NCI-H510A treated with DMSO at 0.1 percent for 48 hours (cell line): ENCODE measurements at places on chromosomes 12 and 14.

DNA sequence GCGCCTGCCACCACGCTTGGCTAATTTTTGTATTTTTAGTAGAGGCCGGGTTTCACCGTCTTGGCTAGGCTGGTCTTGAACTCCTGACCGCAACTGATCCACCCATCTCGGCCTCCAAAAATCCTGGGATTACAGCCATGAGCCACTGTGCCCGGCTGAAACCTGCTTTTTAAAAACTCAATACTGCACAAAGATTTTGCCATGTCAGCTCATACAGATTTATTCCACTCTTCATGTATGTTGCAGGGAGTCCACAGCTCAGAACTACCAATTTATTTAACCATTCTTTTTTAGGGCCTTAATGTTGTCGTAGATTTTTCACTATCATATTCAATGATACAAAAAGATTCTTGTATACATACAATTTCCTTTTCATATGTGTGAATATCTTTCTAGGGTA lies 20.0 kb downstream of the ZCCHC8 start:
- no peak for DNase-seq

- DNase-seq = no peak
Observed at GRCh38 chr14:52735921-52736489, 6.0 kb downstream of the STYX start.

DNA sequence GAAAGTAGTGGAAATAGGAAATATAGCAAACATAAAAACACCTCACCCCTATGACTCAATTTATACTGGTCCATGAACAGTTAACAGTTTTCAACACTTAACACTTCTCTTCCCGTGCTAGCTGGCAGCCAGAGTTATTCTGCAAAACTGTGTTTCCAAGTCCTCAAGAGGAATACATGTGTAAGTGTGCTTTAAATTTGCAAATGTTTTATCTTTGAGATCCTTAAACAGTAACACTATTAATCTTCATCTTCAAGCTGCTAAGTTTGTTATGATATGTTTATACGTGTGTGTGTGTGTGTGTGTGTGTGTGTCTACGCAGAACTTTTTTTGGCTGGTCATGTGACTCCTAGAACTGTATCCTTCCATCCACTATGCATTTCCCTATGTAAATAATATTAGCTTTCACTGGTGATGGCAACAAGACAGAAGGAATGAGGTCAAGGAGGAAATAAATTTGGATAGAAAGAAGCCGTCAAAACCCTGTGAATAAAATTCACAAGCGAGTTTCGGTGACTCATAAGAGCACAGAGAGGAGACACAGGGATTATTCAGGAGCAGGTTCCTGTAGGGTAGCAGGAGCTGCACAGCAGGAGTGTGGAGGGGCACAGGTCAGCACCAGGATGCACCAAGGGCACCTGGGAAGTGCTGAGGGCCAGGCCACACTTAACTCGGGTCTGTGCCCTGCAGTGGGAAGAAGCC lies 105.9 kb upstream of the ETV6 start:
- no peak for DNase-seq

DNA sequence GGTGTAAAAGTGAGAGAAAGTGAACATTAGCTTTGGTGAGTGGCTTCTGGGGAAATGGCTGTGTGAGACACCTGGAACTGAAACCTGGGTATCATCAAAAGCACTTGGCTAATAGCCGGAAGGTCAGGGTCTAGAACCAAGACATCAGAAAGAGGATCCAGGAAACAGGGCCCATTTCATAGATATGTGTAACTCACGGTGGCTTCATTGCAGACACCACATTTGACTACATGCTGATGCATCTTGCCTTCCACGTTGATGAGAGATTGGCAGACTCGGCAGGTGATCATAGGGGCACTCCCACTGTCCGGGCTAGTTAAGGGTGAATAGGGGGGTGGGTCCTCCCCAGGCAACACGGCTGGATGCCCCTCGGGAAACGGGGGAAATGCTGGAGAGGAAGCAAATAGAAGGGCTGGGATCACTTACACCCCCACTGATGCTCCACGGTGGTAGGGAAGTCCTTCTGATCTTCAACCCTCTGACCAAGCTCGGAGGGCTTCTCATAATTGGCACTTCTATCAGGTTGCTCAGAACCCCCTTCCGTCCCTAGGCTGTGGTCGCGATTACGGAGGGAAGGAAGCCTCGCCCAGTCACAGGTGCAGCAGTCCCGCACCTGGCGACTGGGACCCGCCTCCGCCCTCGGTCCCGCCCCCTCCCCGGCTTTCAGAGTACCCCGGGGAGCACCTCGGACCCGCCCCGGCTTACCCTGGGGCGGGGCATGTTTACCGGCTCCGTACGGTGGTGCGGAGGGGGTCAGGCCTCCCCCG lies 593 bp downstream of the PIP4P1 start:
- DNase-seq = peak; percentile 39

- DNase-seq = no peak
Observed at GRCh38 chr12:75984577-75985182, 46.9 kb downstream of the PHLDA1 start.

DNA sequence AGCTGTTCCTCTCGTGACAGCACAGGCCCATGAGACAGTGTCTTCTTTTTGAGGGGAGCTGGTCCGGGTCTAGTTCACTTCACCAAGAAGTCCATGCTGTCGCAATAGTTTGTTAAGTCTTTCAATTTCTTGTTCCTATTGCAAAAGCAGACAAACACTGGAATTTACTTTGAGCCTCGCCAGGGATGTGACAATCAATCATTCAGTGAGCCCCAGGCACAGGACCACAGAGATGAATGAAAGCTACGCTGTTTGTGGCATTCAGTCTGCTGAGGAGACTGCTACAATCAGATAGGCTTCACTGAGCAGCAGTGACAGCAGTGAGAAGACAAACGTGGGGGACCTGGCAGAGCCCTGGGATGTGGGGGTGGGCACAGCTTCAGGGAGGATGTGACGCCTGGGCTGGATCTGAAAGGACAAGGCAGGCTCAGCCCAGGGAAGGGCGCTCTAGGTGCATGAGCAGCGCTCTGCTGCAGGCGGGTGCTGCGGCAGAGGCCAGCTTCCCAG lies 35.5 kb downstream of the TCTN1 start:
- no peak for DNase-seq

- DNase-seq = no peak
Observed at GRCh38 chr14:71348394-71348793, 441.1 kb downstream of the PCNX1 start.

DNA sequence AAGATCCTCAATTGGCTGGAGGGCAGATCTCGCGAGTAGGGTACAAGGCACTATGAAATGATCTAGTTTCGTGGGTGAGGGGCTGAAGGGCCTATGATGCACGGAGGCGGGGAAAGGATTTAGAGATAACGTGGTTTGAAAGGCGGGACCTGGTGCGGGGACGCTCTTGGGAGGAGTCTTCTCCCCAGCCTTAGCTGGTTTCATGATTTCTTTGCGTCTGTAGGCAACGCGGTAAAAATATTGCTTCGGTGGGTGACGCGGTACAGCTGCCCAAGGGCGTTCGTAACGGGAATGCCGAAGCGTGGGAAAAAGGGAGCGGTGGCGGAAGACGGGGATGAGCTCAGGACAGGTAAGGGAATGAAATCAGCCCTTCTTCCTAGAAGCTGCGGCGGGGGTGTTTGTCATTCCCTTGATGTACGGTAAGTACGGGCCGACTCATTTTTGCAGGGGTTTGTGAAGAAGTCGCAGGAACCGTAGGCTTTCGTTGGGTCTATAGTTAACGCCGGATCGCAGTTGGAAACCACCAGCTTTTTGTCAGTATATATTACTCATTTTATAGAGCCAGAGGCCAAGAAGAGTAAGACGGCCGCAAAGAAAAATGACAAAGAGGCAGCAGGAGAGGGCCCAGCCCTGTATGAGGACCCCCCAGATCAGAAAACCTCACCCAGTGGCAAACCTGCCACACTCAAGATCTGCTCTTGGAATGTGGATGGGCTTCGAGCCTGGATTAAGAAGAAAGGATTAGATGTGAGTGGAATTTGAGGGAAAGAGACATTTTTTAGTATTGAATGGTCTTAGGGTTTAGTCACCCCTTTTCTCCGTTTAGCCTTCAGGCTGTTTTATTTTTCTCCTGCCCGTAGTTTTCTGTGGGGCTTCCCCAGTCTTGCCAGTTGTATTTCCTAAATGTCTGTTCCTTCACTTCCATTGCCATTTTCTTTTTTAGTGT lies 602 bp downstream of the APEX1 start:
- DNase-seq = peak; percentile 92

- DNase-seq = no peak
Observed at GRCh38 chr12:65895759-65896656, 71.7 kb downstream of the HMGA2 start.

DNA sequence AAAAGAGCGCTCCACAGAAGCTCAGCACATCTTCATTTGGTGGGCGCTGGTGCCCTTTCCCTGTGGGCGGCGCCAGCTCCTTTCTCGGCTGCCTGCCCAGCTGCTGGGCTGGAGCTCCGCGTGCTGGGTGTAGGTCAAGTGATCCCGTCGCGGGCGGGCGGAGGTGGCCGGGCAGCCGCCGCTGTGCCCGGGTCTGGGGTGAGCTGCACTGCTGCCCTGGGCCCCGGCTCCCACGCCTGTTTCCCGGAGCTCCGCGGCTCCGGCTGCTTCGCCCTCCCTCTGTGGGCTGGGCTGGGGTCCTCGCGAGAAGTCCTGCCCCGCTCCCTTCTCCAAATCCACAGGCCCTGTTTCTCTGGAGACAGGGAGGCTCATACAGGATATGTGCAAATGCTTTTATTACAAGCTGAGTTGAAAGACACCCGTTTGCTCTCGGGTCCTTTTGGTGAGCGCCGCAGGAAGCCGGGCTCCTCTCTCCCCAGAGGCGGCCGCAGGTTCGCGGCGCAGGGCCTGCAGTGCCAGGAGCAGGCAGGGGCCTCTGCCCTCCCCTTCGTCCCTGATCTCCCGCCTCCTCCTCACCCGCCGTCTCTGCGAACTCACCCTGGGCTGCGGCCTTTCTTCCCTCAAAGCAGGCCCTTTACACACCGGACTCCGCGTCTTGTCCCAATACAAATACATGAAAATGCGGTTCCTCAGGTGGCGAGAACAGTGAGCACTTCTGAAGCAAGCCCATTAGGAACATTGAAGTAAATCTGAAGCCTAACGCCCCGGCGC lies 67.8 kb upstream of the CAPRIN2 start:
- no peak for DNase-seq

DNA sequence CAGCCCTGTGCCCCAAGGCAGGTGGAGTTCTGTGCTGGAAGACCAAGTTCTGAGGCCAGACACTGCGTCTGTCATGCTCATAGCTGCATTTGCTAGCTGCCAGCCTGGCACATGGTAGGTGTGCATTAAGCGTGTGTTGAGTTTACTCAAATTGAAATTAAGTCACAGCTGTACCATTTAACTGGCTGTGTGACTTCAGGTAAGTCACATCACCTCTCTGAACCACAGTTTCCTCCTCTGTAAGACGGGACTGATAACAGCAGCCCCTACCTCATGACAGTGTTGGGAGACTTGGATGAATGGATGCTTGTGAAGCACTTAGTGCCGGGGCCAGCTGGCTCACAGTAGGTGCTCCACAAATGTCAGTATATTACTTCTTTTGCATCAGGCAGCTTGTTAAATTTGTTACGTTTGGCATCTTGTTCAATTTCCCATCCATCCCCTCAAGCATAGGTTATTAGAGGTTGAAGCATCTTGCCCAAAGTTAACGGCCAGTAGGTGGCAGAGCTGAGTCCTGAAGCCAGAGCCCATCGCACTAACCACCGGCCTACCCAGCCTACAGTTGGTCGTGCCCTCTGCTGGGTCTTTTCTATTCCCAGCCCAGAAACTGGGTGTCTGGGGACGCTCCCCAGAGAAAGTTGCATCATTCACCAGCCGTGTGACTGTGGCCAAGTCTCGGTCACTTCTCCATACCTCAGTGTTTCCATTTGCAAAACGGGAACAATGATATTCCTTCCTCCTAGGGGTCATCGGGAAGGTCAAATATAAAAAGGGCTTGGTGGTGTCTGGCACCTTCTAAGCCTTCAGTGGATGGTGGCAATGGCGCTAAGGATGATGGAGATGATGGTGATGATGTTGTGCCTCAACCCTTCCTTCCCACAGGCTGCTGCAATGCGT lies 4.5 kb downstream of the DAO start:
- DNase-seq = peak; percentile 7

GRCh38 chr12:132131952-132132351 lies 12.2 kb downstream of the DDX51 start:
- no peak for DNase-seq

DNA sequence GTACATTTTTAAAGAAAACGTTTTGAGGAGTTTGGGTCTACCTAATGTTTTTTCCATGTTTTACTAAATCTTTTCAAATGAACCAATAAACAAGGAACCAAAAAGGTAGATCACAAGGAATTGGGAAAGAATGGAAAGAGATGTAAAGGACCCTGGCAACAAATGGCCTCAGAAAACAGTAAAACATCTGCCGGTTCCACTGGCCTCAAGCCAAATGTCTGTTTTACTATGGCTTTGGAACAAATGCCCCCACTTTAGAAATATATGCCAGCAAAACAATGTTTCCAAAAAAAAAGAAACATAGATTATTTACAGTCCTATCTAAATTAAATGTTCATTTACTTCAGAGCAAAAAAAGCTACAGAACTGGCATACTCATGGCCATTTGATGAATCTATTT lies 3.0 kb downstream of the TRMT5 start:
- DNase-seq = no peak

DNA sequence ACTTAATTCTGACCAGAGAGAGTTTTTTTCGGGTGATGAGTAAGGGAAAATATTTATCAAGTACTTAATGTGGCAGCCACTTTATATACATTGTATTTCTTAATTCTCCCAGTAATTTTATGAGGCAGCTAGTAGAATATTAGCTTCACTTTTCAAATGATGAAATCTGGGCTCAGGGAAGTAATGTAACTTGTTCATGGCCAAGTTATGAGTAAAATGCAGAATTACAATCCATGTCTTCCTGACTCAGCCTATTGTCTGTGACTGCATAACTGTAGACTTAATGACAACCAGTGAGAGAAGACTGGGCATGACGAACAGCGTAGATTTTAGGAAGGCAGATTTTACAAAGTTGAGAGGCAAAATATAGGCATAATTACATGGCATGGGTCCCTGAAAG lies 106.7 kb upstream of the MIS18BP1 start:
- no peak for DNase-seq

GRCh38 chr14:53902307-53902706 lies 54.3 kb downstream of the BMP4 start:
- DNase-seq = no peak

DNA sequence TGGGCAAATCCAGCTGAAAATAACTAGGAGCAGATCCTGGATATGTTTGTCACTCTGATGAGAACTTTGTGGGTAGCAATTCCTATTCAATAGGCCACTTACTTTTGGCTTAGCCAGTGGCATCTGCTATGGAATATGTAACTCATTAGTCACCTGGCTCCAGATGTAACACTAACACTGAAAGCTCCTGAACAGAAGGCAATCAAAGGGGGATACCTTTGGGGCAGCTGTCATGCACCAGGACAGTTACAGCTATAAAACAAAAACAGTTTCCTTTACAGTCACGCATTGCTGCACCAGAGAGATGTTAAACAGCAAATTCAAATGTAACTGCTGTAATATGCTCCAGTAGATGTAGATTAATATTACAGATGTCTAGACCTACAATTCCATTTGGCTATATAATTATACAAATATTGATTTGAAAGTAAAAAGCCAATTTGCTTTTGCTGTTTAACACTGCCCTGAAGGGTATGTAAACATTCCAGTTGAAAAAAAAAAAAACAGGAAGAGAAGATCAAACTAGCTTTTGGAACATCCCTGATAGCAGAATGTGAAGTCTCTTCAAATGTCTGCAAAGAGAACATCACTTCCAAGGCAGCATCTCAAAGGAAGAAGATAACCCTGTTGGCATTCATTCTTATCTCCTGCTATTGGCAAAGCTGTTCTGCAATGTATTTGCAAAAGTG lies 18.4 kb downstream of the RACGAP1 start:
- DNase-seq = no peak
